ENCODE measurements at places on chromosomes 13 and 19.

- peak; percentile 22 for DNase-seq
Observed at GRCh38 chr13:97855570-97856303, 97.7 kb upstream of the IPO5 start.

- no peak for DNase-seq
Observed at GRCh38 chr13:52405767-52406494, at the start of gene THSD1. Gene THSD1, minus strand, starts transcription at chr13:52406172. Its CDS starts 3,572 bp downstream, at chr13:52402600.

DNA sequence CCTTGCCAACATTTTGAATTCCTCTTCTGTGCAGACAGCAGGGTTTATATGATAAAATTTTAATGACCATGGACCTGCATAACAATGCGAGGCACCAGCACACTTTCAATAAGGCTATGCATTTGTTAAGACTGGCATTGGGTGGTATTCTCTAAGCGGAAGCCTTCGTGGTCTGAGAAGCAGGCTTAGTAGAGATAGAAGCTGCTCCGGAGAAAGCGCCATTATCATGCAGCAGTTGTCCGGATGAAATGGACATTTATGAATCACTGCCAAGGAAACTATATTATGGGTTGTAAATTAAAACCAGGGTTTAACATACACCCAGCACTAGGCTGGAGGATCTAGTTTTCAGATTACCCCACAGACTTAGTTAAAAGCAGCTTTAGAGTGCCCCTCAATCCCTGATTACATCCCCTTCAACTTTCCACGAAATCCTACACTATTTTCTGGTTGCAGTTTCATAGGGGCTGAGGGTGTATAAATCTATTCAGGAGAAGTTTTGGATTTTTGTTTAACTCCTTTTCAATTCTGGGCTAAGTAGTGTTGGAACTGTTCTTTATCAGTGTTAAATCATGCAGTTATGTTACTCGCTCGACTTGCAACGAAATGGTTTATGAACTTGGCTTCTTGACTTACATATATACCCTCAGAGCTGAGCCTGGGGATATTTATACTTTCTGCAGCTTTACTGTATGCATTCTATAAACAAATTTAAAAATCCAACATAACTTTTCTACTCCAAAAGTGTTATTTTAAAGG lies 193.3 kb downstream of the PCDH9 start:
- DNase-seq = no peak

- no peak for DNase-seq
Observed at GRCh38 chr13:28470296-28470695, 24.6 kb downstream of the FLT1 start.

DNA sequence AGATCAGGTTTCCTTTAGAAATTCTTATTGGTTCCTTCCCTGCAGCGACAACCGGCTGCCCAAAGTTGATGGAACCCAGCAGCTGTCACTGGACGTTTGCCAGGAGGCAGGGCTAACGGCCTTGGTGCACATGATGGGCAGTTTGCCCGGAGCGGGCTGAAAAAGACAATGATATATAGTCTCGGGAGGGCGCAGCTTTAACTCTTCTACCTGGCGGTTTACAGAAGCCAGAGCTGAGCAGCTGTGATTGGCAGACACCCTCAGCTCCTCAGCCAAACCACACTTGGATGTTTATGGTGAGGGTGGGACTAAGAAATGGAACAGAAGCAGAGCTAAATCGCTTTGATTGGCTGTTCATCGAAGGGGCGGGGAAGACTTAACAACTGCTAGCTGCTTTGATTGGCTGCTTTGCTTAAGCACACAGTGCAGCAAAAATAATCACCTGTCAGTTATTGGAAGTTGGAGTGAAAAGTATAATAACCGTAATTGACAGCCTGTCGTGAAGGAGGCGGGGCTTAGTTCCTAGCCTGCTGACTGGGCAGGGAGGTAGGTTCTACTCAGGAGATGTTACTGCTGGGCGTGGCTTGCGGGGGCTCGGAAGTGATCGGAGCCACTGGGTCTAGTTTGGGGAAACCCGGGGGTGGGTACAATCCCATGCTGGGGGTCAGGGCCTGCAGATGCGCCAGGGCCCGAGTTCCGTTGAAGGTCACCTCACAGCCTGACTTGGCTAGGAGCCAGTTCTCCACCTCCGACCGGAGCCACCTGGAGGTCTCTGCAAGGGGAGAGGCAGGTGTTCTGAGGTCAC lies 7.5 kb downstream of the EMP3 start:
- DNase-seq = peak; percentile 99
